ENCODE measurements at places on chromosomes 7 and 10.

DNA sequence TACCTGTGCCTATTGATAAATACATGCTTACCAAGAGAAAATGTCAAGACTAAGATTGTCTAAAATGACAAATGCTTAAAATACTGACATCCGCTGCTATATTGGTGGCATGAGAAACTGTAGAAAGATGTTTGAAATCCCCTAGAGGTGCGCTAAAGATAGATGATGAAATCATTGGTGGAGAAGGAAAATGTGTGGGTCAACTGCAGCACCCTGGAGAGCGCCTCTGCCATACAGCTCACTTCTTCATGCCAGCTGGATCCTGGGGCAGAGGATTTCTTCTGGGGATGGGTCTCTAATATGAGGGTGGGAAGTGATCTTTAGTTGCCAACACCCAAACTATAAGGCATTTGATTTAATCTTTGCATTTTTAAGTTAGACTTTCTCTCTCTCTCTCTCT, 680.4 kb upstream of the POM121L12 start:
- DNase-seq: no peak

DNA sequence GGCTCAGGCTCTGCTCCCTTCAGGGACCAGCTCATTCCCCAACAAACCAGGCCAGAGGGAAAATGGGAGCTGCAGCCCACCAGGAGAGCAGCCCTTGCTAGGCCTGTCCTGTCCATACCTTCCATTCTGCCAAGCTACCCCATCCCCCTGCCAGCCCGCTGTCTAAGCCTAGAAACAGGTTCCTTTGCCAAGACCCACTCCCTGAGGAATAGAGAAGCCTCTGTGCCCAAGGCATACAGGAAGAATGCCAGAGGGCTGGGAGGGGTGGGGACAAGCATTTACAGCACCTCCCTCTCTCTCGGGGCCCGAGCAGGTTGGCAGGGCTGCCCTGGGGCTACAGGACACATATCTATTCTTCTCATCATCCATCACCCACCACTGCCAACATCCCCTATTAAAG, 178.3 kb downstream of the GRID1 start:
- no peak for DNase-seq

DNA sequence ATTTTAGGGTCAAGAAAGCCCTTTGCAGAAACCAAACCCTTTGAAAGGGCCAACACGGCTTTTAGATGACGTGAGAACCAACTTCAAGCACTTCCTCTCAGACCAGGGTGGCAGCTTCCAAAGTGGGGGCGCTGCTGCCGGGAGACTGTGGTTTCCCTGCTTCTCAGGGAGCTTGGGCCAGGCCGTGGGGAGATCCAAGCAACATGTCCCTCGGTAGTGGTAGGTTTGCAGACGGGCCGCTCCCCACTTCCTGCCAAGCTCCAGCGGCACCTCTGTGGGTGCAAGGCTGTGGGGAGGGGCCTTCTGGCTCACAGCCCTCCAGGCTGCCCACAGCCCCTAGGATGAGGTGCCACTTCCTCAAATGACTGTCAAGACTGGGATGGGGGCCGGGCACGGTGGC, 132.4 kb downstream of the FAM53B start:
- DNase-seq: peak; percentile 39

DNA sequence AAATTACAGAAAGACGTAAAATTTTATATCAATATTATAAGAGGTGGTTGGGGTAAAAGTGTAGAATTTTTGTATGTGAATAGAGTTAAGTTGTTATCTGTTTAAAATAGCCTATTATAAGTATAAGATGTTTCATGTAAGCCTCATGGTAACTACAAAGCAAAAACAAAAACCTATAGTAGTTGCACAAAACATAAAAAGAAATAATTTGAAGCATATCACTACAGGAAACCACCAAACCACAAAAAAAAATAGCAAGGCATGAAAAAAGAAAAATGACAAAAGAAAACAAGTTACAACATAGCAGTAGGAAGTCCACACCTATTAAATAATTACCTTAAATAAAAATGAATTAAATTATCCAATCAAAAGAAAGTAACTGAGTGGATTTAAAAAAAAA, 12.4 kb upstream of the GSTK1 start:
- DNase-seq: peak; percentile 54

GRCh38 chr10:10396601-10397000, 621.1 kb upstream of the CELF2 start:
- no peak for DNase-seq

GRCh38 chr7:47887016-47887640, 61.1 kb downstream of the PKD1L1 start:
- DNase-seq: no peak

Measured in CD4-positive, alpha-beta T cell treated with Interleukin-15 for 4 hours (primary cell).